ENCODE measurements at places on chromosomes 6 and 20.

GRCh38 chr6:47075168-47075567 is 33.0 kb upstream of the ADGRF1 start:
- DNase-seq: no peak

DNA sequence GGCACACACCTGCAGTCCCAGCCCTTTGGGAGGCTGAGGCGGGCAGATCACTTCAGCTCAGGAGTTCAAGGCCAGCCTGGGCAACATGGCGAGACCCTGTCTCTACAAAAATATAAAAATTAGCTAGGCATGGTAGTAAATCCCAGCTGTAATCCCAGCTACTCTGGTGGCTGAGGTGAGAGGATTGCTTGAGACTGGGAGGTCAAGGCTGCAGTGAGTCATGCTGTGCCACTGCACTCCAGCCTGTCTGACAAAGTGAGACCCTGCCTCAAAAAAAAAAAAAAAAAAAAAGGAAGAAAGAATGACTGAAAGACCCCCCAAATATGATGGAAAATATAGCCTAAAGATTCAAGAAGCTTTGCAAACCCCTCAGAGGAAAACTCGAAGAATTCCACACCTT is 26.8 kb downstream of the METTL24 start:
- no peak for DNase-seq

GRCh38 chr20:50510706-50511542 is 741 bp downstream of the PTPN1 start:
- DNase-seq: no peak

- no peak for DNase-seq
Observed at GRCh38 chr20:31670371-31671228, 32.9 kb downstream of the COX4I2 start.

GRCh38 chr6:91575032-91575431 is 988.2 kb upstream of the MAP3K7 start:
- no peak for DNase-seq

GRCh38 chr6:156883497-156884252 is 106.5 kb downstream of the ARID1B start:
- DNase-seq: no peak

- DNase-seq: no peak
Observed at GRCh38 chr6:132382630-132383175, 18.6 kb downstream of the MOXD1 start.

- peak; percentile 32 for DNase-seq
Observed at GRCh38 chr20:21505810-21506530, 7.9 kb downstream of the NKX2-2 start.

DNA sequence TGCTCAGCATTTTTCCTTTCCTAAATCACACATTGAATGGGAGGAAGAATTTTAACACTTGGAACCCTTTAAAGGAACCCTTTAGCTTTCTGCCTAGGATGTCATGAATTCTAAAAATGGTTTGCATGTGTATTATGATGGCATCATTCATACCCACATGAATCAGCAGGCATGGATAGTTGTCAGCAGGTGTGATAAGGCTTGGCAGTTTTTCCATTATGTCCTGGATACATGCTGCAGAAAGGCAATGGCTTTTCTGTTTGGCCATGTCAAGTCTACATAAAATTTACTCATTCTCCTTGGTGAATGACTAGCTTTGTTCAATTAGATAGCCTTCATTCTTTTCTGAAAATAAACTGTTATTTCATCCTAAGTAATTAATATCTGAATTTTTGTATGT is 353.7 kb downstream of the GRIK2 start:
- no peak for DNase-seq

- DNase-seq: no peak
Observed at GRCh38 chr20:62837790-62838127, 20.9 kb downstream of the COL9A3 start.

DNA sequence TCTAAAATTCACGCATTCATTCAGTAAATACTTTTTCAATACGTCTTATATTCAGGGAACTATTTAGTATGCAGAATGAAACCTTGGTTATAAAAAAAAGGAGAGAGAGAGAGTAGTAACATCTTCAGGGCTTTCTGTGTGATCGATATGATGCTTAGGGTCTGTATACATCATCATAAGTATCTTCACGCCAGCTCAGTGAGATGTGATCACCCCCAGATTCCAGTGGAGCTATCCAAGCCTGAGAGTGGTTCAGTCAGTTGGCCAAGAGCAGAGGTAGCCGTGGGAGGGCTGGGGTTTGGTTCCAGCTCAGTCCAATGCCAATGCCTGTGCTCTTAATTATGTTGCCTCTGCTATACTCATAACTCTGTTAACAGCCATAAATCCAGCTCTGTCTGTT is 8.6 kb downstream of the CD83 start:
- no peak for DNase-seq

DNA sequence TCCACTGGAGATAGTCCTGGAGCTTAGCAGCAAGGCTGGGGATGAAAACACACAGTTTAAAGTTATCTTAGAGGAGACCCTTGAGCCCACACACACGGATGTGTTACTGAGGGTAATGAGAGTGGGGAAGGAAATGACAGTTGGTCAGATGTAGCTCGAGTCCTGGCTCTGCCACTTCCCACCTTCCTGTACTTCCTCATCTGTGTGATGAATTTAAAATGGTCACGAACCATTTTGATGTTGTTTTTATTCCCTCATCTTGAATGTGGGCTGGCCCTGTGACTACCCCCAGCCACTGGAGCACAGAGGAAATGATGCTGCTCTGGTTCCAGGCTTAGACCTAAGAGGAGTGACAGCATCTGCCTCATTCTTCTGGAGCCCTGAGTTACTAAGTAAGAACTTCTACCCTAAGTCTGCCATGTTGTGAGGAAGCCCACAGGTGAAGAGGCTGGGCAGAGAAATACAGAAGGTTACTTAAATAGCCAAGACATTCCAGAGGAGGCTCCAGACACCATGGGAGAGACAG is 141.2 kb downstream of the NRN1 start:
- DNase-seq: no peak

GRCh38 chr6:22656706-22657351 is 87.5 kb downstream of the HDGFL1 start:
- no peak for DNase-seq

GRCh38 chr20:56735084-56735642 is 106.1 kb downstream of the TFAP2C start:
- DNase-seq: no peak

- no peak for DNase-seq
Observed at GRCh38 chr6:88749849-88750248, 213.6 kb downstream of the RNGTT start.

DNA sequence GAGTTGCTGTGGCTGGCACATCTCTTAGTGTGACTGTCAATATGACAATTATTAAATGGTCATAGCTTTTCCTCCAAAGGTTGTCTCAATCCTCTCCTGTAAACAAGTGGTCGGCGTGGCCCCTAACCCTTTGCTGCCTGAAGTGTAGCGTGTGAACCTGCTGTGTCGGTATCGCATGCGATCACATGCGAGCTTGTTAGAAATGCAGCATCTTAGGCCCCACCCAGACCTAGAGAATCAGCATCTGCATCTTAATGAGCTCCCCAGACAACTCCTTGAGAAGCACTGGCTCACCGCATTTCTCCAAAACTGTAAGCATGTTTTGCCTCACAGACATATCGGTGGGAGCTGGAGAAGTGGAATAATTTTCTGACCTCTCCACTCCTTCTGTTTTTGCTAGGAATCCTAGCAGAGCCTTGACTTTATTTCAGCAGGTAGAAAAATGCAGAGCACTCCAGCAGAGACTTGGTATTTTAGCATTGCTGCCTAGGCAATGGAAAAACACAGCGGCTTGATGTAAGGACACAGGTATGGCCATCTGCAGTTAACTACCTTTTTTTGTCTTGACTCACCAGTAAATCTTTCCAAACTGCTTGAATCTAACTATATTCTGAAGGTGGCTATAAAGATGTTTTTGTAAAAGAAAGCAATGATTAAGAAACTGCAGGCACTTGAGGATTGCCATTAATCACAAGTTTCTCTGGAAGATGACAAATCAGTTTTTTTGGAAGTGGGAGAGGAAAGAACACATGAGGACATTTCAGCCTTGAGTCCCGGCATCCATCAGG is 67.6 kb downstream of the PSMG4 start:
- DNase-seq: no peak

GRCh38 chr6:84027340-84028181 is 6.0 kb upstream of the MRAP2 start:
- no peak for DNase-seq

GRCh38 chr6:159181914-159182313 is 12.7 kb downstream of the FNDC1 start:
- no peak for DNase-seq

DNA sequence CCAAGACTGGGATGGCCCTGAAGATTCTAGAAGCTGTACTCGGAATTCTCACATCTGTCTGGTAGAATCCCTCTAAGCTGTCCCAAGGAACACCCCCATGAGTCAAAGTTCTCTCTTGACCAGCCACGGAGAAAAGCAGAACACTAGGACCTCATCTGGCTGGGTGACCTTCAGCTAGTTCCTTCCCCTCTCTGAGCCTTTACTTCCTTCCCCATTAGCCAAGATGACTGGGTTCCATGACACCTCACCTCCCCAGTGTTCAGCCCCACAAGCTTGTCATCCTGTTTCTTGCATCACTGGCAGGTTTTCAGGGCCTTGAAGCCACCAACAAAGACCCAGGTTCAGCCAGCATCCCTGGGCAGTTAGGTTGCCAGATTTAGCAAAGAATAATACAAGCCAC is 47.8 kb downstream of the MAFB start:
- DNase-seq: no peak

GRCh38 chr6:45415788-45416518 is 38.2 kb upstream of the SUPT3H start:
- no peak for DNase-seq

GRCh38 chr20:63311833-63312243 is 18.9 kb downstream of the COL20A1 start:
- no peak for DNase-seq

DNA sequence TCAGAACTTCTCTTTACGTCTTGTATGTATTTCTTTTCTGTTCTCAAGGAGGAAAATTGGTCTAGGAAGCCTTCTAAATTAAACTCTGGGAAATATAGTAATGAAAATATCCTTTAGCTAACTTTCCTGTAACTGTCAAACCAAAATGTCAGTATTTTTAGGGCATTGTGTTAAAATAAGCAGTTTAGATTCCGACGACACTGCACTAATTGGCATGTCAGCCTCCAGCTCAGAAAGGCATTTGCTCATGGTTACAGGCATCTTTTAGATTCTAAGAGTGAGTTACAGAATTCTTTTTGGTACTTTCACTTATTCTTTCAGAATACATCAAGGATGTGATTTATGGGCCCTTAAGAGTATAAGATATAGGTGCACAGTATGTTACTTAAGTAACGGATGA is 26.1 kb upstream of the VAPB start:
- no peak for DNase-seq

- DNase-seq: no peak
Observed at GRCh38 chr6:101522254-101522653, 128.7 kb downstream of the GRIK2 start.

- DNase-seq: no peak
Observed at GRCh38 chr6:23388086-23388783, 737.8 kb upstream of the NRSN1 start.

DNA sequence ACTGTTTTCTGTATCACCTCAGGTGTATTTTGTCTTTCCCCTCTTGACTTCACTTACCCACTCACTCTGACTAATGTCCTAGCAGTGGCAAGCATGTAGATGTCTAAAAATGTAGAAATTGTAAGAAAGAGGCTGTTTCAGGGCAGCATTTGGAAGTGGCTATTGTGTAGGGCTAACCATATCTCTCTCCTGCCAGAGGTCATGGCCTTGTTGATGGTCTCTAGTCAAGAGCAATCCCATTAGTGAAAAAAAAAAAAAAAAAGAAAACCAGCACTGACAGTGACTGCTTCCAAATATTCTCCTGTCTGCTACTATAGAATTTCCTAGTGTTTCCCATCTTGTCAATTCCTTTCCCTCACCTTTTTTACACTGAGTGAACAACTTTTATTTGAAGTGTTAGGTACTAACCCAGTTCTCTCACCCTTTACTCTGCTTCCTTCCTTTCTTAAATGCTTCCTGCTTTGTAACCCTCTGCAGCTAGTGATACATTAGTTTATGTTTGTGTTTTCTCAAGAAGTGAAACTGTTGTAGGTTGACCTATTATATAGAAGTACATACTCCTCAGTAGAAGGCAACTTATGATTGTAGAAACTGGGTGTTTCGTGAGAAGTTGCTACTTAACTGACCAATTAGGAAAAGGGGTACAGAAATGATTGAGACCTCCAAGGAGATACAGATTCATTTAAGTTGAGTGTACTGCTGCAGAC is 174.1 kb upstream of the PTPRK start:
- no peak for DNase-seq

DNA sequence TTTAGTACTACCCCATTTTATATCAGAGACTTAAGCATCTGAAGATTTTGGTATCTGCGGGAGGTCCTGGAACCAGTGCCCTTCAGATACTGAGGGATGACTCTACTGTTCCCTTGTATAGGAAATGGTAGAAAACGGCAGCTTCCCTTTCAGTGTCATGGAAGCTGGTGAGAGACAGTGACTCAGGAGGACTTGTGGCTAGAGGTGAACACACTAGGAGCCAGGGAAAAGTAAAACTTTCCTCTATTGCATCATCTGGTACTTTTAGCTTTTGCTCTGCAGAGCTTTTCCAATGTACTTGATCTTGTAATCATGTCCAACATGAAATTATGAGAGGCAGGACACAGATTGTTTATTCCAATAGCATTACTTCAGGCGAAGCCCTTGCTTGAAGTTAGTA is 45.0 kb downstream of the RNF144B start:
- DNase-seq: no peak

DNA sequence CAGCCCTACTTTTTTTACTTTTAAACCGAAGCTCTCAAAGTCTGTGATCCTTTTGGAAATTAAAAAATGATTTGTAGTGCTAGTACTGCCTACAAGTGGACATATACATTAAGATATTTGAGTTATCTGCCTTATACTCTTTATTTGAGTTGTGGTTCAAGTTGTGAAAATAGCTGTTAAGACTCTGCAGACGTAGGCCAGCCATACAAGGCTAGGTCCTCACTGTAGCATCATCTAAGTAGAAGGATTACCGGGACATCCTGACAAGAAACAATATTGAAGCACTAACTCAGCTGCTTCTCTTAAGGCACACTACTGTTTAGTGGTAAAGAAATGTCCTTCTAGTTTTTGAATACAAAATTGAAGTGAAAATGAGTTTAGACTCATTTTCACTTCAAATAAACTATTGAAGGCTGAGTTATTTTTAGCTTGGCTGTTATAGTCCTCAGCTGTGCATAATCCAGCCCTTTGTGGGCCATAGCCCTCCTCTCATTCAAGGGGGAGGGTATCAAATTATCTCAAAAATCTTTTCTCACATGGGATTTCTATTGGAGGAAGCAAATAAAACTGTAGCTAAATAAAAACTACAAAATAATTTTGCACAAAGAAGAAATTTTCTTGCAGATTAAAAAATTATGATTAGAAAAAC is 68.1 kb downstream of the JAG1 start:
- no peak for DNase-seq

- DNase-seq: no peak
Observed at GRCh38 chr20:1427457-1428054, 34.7 kb upstream of the FKBP1A start.

GRCh38 chr6:149723771-149724417 is 6.0 kb upstream of the LATS1 start:
- DNase-seq: no peak
